Activated naive CD8-positive, alpha-beta T cell treated with anti-CD3 and anti-CD28 coated beads for 36 hours (primary cell): ENCODE measurements at places on chromosomes 1 and 21.
A peak's percentile ranks its signal among the peaks of the same experiment; 100 is the strongest.

DNA sequence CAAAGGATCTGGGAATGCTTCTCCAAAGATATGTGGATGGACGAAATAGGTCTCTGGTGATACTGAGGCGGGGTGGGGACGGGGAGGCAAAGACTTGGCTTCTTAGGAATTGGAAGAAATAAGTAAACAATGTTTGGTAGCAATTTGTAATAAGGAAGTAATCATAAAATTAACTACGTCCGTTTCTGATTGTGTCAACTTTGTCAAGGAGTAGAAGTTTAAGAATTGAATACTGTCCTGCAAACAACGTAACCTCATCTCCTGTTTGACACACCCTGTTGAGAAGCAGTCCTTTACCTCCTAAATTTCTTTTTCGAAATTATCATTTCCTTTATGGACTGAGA lies 471 bp downstream of the POLR3C start:
- DNase-seq = no peak
- peak overlapping the region; percentile 97 for H3K4me3 ChIP-seq
- H3K27me3 ChIP-seq = no peaks in the 10 kb centered on the region
- peak overlapping the region; percentile 98 for H3K27ac ChIP-seq

DNA sequence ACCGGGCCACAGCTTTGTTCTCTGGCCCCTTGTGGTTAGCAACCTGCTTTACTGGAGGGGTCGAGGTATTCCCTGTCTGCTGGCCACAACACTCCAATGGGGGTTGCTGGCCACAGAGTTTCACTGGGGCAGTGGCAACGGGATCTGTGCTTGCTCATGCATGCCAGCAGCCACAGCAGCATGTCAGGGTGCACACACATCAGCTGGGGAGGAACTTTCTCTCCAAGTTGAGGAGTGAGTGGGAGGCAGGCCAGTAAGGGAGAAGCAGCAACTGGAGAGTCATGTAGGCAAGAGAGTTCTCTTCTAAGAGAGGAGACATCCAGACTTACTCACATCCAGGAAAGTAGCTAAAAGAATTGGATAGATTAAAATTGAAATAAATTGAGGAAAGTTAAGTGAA lies 38.0 kb downstream of the SAMD13 start:
- H3K36me3 ChIP-seq = peaks cover 19% of the 10 kb centered on the region
- peaks cover 10% of the 10 kb centered on the region for H3K4me1 ChIP-seq
- no peak overlapping the region for H3K4me3 ChIP-seq
- no peak overlapping the region for H3K27ac ChIP-seq
- no peak for DNase-seq

DNA sequence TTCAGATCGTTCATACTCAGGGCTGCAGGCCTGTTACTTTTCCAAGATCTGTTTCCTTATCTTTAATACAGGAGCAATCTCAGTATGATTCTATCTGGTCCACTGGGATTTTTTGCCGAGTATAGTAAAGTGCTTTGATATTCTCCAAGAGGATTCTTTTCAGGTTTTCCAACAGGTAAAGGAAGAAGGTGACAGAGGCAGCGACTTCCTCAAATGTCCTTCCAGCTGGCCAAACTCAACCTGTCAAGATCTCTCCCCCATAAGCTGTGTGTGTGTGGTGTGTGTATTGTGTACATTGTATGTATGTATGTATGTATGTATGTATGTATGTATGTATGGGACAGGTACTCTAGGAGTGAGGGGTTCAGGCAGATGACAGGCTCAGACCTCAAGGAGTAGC lies 1.1 kb downstream of the AKR1A1 start:
- no peak for DNase-seq
- peak overlapping the region; percentile 95 for H3K4me3 ChIP-seq
- no peaks in the 10 kb centered on the region for H3K27me3 ChIP-seq
- H3K36me3 ChIP-seq = peaks cover 13% of the 10 kb centered on the region

- no peaks in the 10 kb centered on the region for H3K36me3 ChIP-seq
- no peak overlapping the region for H3K4me3 ChIP-seq
- H3K27ac ChIP-seq = no peak overlapping the region
- no peak for DNase-seq
- H3K4me1 ChIP-seq = no peaks in the 10 kb centered on the region
These were observed 300.1 kb downstream of the KCNT2 start for GRCh38 chr1:196308176-196308575.

DNA sequence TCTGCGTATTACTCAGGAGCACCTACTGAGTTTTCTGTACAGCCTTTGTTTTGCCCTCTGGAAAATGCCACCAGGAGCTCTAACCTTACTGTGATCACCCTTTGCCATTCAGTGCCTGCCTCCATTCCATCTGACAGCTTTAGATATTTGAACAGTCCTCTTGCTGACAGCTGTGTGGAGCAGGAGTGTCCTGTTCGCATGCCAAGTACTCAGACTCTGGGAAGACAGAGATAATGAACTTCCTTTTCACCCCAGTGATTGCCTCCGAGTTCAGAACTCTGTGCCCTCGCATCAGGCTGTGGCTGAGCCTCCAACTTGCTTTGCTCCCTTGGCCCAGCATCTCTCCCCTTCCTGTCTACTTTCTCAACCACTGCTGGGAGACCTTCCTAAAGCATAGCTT lies 74.0 kb downstream of the CACNA1E start:
- no peak for DNase-seq
- no peak overlapping the region for H3K27ac ChIP-seq
- H3K4me3 ChIP-seq = no peak overlapping the region
- H3K36me3 ChIP-seq = no peaks in the 10 kb centered on the region
- H3K27me3 ChIP-seq = no peaks in the 10 kb centered on the region

DNA sequence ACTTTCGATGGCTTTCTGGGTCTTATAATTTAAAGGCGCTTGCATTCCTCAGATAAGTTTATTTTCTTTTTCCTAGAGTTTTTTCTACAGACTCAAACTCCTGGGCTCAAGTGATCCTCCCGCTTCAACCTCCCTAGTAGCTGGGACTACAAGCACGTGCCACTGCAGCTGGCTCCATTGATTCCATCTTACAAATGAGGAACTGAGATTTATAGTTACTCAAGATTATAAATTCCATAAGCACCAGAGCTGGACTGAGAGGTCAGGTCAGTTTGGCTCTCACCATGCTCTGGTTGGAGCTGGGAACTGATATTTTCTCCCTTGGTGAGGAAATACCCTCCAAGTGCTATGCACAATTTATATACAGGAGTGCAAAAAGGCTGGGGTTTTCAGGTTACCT lies 13.4 kb upstream of the PRPF38B start:
- H3K27ac ChIP-seq = no peak overlapping the region
- H3K4me1 ChIP-seq = peaks cover 10% of the 10 kb centered on the region
- H3K36me3 ChIP-seq = no peaks in the 10 kb centered on the region
- peaks cover 3% of the 10 kb centered on the region for H3K27me3 ChIP-seq

GRCh38 chr1:6918186-6918924 lies 133.1 kb downstream of the CAMTA1 start:
- peaks cover 2% of the 10 kb centered on the region for H3K4me1 ChIP-seq
- peaks cover 2% of the 10 kb centered on the region for H3K36me3 ChIP-seq
- no peak for DNase-seq
- peaks cover 35% of the 10 kb centered on the region for H3K27me3 ChIP-seq
- H3K4me3 ChIP-seq = no peak overlapping the region

DNA sequence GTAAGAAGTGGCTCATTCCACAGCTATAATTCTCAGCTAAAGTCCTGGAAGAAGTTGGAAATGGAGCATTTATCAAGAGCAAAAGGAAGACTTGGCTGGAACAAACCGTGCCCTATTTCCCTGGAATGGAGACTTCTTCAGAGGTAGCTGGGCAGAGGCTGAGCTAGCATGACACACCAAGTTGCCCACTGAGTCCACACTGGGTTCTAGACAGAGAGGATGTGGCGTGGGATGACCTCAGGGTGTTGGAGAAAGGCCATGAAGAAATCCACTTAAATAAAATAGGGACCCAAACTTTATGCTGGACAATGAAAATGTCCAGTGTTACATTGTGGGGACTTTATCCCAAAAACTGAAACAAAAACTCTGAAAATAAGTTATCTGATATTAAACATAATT lies 116.2 kb downstream of the KCNJ6 start:
- H3K4me3 ChIP-seq = no peak overlapping the region
- H3K4me1 ChIP-seq = no peaks in the 10 kb centered on the region
- H3K27me3 ChIP-seq = peaks cover 10% of the 10 kb centered on the region
- no peak for DNase-seq
- no peaks in the 10 kb centered on the region for H3K36me3 ChIP-seq

DNA sequence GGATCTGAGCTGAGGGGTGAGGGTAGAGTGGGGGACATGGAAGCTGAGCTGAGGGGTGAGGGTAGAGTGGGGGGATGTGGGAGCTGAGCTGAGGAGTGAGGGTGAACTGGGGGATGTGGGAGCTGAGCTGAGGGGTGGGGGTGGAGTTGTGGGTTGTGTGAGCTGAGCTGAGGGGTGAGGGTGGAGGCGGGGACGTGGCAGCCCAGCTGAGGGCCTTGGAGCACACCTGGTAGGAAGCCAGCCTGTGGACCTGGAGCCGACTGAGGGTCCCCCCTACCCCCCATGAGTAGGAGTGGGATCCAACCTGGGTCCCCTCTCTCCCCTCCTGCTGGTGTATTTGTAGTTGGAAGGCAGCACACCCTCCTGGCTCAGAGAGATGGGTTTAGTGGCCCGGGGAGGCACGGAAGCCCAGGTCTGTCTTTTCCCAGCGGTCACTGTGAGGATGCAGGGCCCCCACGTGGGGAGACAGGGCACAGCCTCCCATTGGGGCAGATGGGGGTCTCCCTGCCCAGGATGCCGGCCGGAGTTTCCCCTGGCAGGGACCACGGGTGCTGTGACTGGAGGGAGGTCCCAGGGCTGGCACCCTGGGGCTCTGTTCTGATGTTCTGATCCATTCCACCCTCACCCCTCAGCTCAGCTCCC lies 13.2 kb upstream of the NPHP4 start:
- peaks cover 25% of the 10 kb centered on the region for H3K4me1 ChIP-seq
- no peaks in the 10 kb centered on the region for H3K27me3 ChIP-seq
- DNase-seq = no peak
- no peaks in the 10 kb centered on the region for H3K36me3 ChIP-seq
- H3K4me3 ChIP-seq = no peak overlapping the region

- DNase-seq = no peak
- no peaks in the 10 kb centered on the region for H3K36me3 ChIP-seq
- H3K27ac ChIP-seq = no peak overlapping the region
- H3K4me1 ChIP-seq = peaks cover 7% of the 10 kb centered on the region
These were observed 37.8 kb upstream of the TLR5 start for GRCh38 chr1:223180731-223181321.

GRCh38 chr1:110524311-110525248 lies 5.6 kb upstream of the KCNA10 start:
- H3K4me3 ChIP-seq = no peak overlapping the region
- peak; percentile 55 for DNase-seq
- H3K27ac ChIP-seq = no peak overlapping the region
- no peaks in the 10 kb centered on the region for H3K36me3 ChIP-seq

- H3K27ac ChIP-seq = no peak overlapping the region
- H3K4me3 ChIP-seq = no peak overlapping the region
- H3K27me3 ChIP-seq = no peaks in the 10 kb centered on the region
- H3K4me1 ChIP-seq = no peaks in the 10 kb centered on the region
- DNase-seq = no peak
- H3K36me3 ChIP-seq = no peaks in the 10 kb centered on the region
These were observed 234.1 kb downstream of the NCAM2 start for GRCh38 chr21:21232320-21232719.

DNA sequence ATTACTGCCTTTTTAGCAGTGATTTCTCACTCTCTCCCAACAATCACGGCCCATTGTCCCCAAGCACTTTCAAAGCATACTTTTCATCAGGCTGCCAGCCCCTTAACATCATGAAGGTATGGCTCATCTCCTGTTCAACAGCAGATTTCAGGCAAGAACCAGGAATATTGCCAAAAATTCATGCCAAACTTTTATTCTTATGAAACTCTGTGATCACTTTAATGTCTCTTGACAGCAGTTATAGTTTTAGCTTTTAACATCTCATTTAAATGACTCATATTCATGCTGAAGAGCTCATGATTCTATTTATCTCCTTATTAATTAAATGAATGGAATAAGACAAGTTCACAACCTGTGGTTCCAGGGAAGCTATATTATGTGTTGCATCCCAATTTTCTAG lies 235.1 kb downstream of the GRIK1 start:
- H3K36me3 ChIP-seq = no peaks in the 10 kb centered on the region
- no peak for DNase-seq
- H3K4me3 ChIP-seq = no peak overlapping the region
- H3K4me1 ChIP-seq = no peaks in the 10 kb centered on the region
- H3K27ac ChIP-seq = no peak overlapping the region
- no peaks in the 10 kb centered on the region for H3K27me3 ChIP-seq

DNA sequence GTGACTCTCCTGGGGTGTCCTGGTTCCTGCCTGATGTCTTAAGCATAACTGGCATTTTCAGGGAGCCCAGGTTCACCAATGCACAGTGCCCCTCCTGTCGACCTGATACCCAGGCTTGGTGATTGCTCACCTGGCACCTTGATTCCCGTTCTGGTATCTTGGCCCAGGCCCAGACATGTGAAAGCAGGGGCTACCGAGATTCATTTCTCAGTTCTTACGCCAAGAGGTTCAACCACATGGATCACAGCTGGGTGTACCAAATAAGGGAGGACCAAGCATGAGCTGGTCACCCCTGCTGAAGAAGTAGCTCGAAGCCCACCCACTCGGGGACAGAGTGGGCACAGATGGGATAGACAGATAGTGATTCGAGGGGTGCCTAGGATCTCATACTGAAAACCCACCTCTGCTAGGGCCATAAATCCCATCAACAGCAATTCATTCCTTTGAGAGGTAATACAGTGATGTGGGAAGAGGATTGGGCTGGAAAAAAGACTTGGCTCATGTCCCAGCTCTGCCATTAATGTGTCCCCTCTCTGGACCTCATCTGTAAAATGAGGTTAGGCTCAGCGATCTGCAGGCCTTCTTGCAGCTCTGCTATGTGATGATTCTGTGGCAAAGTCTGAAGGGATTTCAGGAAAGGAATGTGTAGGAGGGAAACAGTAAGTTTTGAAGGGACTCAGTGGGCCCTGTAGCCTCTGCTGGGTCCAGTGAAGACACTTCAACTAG lies 2.7 kb downstream of the EPHX1 start:
- H3K4me1 ChIP-seq = peaks cover 14% of the 10 kb centered on the region
- no peak overlapping the region for H3K4me3 ChIP-seq

DNA sequence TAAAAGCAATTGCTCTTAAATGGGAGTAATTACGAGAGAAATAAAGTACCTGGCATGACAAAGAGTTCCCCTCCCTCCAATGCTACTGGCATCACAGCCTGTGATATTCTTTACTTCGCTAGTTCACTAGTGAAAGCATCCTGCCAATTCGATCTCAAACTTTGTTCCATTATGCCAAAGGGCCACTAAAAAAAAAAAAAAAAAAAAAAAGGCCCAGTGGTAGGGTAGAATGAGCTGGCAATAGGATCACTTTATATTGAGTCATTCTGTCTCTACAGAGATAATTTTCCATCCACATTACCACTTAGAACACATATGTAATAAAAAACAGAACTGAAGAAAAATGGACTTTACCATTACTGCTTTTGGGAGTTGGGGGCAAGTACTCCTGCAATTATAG lies 11.2 kb downstream of the PUM1 start:
- H3K4me3 ChIP-seq = peak overlapping the region; percentile 47
- H3K27me3 ChIP-seq = no peaks in the 10 kb centered on the region
- peaks cover 53% of the 10 kb centered on the region for H3K4me1 ChIP-seq
- peaks cover 49% of the 10 kb centered on the region for H3K36me3 ChIP-seq
- DNase-seq = no peak
- peak overlapping the region; percentile 84 for H3K27ac ChIP-seq
